ENCODE measurements at places on chromosomes 12 and 14.

- no peak for DNase-seq
Measured at GRCh38 chr12:72511906-72512305, 239.7 kb downstream of the TRHDE start.

DNA sequence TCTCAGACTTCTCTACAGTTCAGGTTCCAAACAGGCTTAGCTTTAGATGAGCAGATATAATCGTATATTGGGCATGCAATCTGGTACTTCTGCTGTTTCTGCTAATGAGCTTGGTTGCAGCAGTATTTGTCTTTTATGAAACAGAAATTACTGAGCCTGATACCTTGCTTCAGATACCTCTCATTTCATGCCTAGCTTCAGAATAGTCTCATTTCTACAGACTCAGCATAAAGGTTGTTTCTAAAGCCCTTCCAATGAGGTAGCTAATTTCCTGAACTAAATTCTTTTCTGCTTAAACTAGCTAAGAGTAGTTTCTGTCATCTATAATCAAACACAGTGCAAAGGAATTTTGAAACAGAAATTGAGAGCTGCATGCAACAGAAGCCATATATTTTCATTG is 275.0 kb upstream of the KITLG start:
- DNase-seq: no peak

DNA sequence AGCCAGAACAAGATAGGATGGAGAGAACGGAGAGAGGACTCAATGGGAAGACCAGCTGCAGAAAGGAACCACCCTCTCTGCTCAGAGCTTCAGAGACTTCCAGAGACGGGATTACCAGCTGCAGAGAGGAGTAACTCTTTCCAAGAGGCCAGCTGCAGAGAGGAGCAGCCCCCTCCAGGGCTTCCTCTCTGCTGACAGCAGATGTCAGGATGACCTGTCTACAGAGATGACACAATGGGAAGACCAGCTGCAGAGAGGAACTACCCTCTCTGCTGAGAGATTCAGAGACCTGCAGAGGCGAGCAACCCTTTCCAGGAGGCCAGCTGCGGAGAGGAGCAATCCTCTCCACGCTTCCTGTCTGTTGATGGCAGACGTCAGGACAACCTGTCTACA is 61.8 kb downstream of the KLRG1 start:
- no peak for DNase-seq

DNA sequence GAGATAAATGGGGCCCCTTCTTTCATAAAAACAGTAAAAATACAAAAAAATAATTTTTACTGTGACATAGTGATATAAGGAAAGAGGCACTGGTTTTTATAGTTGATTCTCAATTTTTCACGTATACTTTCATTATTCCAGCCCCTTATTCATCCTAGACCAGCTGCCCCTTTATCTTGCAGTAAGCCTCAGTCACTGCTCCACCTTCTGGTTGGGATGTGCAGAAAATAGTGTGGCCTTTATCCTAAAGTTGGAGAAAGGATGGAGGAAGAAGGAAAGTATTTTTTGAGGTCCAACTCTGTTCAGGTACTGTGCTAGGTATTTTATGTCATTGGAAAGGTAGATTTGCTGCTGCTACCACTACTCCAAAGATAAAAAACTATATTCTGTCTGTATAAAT is 172.7 kb downstream of the ANO6 start:
- DNase-seq: no peak

DNA sequence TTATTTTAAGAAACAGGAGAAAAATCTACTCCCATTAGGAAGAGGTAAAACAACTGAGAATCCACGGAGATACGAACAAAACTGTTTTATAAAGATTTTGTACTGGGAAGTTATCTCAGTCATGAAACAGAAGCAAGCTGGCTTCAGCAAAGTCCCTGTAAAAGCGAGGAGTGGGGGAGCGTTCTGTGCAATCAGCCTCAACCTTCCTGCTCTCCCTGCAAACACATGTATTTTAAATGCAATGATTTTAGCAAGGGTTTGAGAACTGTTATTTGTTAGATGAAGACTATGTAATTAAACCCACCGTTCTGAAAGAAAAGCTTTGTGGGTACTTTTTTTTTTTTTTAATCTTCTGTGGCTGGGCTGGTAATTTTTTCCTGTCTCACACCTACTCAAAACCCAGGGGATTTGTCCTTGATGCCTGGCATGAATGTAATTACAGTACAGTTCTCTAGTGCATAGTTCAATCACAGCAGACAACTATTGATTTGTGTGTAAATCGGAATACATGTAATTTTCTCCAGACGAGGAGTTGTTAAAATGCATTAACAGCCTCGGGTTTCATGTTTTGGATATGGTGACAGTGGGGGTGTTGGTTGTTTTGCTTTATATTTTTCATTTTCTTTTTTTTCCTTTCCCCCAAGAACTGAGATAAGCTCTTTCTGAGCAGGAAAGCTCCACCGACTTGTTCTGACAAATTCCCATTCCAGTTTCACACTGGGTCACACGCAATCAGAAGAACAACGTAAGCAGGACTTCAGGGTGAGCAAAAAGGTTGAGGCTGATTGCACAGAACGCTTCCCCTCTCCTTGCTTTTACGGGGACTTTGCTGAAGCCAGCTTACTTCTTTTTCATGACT is 153.6 kb downstream of the PHLDA1 start:
- DNase-seq: no peak

GRCh38 chr14:65412032-65412846 is at the start of gene FUT8:
Gene FUT8, plus strand, starts transcription at chr14:65412730. Its CDS starts 148,834 bp downstream, at chr14:65561564.
- DNase-seq: peak; percentile 85
